ENCODE measurements at places on chromosomes 2 and 18.

GRCh38 chr18:74994502-74995418, 214.2 kb downstream of the PTGR3 start:
- DNase-seq = peak; percentile 11

DNA sequence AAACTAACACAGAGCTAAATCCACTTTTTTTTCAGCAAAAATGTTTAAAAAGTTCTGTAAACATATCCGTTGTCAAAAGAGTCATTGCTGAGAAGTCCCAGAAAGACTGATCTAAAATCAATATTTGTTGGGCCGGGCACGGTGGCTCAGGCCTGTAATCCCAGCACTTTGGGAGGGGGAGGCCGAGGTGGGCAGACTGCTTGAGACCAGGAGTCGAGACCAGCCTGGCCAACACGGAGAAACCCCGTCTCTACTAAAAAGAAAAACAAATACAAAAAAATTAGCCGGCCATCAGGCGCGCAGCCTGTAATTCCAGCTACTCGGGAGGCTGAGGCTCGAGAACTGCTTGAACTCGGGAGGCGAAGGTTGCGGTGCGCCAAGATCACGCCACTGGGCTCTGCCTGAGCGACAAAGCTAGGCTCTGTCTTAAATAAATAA, 1.4 kb downstream of the OLA1 start:
- DNase-seq = no peak

GRCh38 chr18:10892786-10893185, 256.6 kb downstream of the PIEZO2 start:
- DNase-seq = peak; percentile 20

GRCh38 chr2:217121565-217121964, 261.7 kb upstream of the TNP1 start:
- DNase-seq = no peak

DNA sequence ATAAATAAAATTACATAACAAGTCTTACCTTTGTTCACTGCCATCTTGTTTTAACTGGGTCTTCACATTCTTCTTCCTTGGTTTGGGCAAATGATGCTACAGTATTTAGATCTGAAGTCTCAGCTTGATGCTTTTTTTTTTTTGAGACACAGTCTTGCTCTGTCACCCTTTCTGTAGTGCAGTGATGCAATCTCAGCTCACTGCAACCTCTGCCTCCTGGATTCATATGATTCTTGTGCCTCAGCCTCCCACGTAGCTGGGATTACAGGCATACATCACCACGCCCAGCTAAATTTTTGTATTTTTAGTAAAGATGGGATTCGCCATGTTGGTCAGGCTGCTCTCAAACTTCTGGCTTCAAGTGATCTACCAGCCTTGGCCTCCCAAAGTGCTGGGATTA, 53.2 kb upstream of the MAT2A start:
- no peak for DNase-seq

GRCh38 chr2:142042536-142043199, 88.1 kb downstream of the LRP1B start:
- DNase-seq = no peak
